ENCODE measurements at places on chromosomes 5 and 9.

GRCh38 chr9:124699575-124699974 lies 71.5 kb downstream of the NR6A1 start:
- DNase-seq: no peak

DNA sequence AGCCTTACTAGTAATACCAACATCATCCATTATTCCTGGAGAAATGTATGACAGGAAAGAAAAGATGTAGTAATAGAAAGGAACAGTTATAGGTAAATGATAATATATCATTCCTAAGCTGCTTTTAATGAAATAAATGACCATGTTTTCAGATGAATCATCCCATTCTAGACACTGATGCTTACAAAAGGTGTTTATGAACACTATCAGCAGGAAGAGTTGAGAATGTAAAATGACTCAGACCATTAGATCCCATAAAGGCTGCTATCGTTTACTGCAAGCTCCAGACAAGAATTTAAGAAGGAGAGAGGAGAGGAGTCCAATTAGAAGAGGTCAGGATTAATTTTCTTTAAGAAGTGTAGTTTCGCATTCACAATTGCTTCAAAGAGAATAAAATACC lies 1033.5 kb downstream of the EFNA5 start:
- no peak for DNase-seq

- DNase-seq: no peak
Measured at GRCh38 chr5:141805874-141806595, 72.2 kb downstream of the PCDH1 start.

DNA sequence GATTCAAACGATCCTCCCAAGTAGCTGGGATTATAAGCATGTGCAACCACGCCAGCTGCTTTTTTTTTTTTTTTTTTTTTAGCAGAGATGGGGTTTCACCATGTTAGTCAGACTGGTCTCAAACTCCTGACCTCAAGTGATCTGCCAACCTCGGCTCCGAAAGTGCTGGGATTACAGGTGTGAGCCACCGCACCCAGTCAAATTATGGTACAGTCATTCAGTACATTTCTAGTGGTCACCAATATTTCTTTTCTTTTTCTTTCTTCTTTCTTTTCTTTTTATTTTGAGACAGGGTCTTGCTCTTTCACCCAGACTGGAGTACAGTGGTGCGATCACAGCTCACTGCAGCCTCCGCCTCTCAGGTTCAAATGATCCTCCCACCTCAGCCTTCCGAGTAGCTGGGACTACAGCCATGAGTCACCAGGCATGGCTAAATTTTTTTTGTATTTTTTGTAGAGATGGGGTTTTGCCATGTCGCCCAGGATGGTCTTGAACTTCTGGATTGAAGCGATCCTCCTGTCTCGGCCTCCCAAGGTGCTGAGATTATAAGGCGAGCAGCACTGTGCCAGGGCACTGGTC lies 25.4 kb upstream of the DCP2 start:
- DNase-seq: no peak

- no peak for DNase-seq
Measured at GRCh38 chr5:141363952-141364660, at the start of gene PCDHGA5. Gene PCDHGA5 (plus strand): TSS chr5:141364162. CDS start chr5:141364331, 169 bp downstream.

DNA sequence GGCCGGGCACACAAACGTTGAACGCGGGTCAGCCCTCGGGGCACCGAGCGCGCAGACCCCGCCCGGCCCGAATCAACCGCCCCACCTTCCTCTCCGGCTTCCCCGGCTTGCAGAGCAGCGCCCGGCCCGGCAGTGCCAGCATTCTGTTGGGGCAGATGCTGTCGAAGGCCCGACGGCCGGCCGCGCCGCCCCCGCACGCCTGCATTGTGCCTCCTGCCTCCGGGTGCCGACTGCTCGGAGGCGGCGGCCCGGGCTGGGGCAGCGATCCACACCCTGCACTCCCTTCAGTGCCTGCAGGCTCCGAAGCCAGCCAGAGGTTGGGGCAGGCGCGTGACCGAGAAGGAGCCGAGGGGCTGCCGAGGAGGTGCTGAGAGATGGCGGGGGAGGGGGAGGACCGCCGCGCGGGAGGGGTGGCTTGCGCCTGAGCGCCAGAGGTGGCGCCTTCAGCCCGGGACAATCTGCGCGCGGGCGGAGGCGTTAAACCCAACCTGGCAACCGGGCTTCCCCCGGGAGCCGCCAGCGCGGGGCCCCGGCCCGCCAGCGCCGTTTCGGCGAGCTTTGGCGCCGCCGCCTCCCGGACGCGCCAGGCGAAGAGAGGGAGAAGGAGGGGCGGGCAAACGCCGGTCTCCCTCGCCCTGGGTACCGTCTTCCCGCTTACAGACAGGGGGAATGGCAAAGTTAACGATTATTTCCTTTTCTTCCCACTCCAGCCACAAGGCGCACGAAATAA lies at the start of gene MCIDAS:
Gene MCIDAS, minus strand, starts transcription at position 382 of the 730 bp plus-strand sequence. Its CDS starts 177 bp downstream, at position 205.
- no peak for DNase-seq

- DNase-seq: no peak
Measured at GRCh38 chr9:135372036-135372435, 107.5 kb upstream of the PPP1R26 start.

DNA sequence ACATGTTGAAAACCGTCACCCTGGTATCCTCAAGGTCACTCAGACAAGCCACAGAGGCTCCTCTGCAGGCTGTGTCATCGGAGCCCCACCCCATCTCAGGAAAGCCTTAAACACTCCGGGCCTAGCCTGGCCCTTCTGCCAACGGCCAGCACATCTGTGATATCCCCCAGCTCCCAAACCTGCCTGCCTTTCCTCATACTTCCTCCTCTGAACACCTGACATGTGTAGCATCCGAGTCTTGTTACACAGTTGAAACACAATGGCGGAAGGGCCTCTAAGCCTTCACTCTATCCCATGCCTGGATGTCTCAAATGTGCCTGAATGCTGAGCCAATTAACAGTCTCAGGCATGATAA lies 32.9 kb upstream of the TGFBR1 start:
- no peak for DNase-seq

DNA sequence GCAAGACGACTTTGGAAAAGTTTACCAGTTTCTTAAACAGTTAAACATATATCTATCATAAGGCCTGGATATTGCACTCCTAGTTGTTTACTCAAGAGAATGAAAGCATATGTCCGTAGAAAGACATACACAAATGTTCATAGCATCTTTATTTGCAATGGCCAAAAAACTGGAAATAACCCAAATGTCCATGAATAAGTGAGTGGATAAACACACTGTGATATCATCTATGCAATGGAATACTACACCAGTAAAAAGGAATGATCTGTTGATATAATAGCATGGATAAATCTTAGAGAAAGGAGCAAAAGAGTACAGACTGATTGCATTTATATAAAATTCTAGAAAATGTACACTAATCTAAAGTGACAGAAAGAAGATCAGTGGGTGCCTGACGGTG lies 28.0 kb upstream of the VCAN start:
- no peak for DNase-seq

GRCh38 chr9:112654282-112654681 lies 63.6 kb downstream of the INIP start:
- DNase-seq: no peak

GRCh38 chr9:124098141-124098905 lies 86.8 kb downstream of the LHX2 start:
- no peak for DNase-seq

- DNase-seq: no peak
Measured at GRCh38 chr5:124941051-124942049, 194.9 kb upstream of the ZNF608 start.

GRCh38 chr5:5573798-5574380 lies 151.4 kb downstream of the ICE1 start:
- no peak for DNase-seq

DNA sequence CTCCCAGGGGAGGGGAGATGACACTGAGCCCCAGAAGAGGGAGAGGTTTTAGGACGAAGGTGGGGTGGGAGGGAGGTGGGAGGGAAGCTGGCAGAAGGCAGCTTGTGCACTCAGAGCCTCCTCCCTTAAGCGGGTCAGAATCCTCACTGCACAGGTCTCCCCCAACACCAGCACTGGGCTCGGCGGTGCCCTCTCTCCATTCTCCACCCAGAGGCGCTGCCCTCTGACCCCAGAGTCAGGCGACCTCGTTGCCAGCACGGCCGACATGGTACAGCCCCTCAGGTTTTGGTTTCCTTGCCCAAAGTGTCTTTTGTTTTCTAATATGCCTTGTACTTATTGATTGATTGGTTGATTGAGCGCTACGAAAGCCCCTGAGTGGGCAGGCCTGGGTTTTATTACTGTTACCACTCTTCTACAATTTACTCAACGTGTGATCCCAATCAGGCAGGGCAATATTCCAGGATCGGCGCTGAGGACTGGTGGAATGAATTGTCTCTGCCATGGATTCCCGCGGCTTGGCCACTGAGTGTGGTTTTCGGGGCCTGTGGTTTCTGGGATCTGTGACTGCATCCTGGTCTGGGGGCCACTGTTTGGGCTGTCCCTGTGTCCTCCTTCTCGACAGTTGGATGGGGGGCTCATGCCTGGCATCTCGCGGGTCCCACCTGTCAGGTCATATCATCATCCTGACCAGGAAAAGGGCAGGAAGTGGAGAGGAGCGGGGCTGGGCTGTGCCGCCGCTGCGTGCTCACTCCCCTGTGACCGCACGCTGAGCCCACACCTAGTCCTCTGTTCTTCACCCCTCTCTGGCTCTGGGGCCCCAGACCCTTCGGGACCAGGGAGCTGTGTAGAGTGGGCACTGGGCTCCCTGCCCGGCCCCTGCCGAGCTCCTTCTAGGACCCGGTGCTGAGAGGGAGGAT lies 9.6 kb upstream of the FCN2 start:
- DNase-seq: no peak

GRCh38 chr9:107345327-107345726 lies 62.2 kb downstream of the RAD23B start:
- DNase-seq: no peak

DNA sequence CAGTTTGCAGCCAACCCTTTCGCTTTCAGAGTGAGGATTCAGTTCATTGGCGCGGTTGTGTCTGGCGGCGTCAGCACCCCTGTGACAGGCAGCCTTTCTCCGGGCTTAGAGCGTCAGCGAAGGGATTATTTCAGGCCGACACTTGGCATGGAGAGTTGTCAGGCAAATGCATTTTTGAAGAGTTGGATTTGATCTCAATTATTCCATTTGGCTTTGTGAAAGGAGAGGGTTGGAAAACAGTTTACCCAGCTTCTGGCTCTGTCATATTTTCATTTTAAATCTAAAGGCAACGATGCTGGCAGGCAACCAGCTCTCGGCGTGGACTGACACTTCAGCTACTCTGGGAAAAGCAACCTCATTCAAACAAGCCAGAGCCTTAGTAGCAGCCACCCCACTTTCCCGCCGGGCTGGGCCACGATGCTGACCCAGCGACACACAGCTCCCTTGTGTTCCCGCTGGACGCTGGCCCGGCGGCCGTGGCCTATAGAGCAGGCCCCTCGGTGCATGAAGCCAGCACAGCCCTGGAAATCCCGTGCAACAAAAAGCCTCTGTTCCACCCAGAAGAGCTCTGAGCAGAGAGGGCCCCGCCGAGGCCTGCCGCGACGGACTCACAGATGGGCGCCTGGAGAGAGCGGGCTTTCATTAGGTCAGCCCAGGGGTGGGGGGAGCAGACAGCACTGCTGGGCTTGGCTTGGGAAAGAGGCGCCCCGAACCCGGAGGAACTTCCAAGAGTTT lies 28.9 kb upstream of the LPCAT1 start:
- DNase-seq: no peak

DNA sequence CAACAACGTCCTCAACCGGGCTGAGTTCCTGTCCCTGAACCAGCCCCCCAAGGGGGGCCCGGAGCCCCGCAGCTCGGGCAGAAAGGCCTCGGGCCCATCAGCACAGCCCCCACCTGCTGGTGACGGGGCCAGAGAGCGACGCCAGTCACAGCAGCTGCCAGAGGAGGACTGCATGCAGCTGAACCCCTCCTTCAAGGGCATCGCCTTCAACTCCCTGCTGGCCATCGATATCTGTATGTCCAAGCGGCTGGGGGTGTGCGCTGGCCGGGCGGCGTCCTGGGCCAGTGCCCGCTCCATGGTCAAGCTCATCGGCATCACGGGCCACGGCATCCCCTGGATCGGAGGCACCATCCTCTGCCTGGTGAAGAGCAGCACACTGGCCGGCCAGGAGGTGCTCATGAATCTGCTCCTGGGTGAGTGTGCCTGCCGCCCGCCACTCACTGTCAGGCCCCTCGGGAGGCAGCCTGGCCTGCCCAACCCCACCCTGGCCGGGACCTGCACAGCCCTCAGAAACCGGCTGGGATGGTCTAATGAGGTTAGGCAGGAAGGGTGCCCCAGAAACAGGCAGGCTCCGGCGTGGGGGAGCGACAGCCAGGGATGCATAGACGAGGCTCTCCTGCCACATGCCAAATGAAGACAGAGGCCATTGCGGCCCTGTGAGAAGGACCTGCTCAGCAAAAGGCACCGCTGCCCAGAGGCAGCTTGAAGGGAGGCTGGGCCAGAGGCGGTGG lies 678 bp downstream of the PLPP7 start:
- DNase-seq: no peak

DNA sequence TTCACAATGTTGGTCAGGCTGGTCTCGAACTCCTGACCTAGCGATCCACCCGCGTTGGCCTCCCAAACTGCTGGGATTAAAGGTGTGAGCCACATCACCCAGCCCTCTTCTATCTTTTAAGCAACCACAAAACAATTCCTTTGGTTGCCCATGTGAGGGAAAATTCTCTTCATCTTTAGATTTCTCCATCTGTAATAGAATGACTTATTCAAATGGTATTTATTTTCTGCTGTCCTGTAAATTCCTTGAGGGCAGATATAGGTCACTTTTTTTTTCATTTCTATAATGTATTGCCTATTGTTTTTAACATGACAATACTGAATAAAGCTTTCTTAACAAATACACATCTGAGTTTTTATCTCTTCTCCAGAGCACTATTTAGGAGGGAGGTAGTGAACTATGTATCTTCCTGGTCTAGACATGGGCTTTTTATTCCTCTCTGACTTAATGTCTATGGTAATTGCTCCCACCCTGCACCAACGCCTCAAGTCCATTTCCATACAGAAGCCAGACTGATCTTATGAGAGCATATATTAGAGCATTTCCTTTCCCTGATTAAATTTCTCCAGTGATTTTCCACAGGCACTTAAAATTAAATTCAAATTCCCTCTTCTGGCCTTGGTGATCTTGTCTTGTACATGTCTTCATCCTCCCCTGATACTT lies 595.6 kb downstream of the CAAP1 start:
- no peak for DNase-seq

- no peak for DNase-seq
Measured at GRCh38 chr5:126647071-126647470, 46.3 kb downstream of the PHAX start.

DNA sequence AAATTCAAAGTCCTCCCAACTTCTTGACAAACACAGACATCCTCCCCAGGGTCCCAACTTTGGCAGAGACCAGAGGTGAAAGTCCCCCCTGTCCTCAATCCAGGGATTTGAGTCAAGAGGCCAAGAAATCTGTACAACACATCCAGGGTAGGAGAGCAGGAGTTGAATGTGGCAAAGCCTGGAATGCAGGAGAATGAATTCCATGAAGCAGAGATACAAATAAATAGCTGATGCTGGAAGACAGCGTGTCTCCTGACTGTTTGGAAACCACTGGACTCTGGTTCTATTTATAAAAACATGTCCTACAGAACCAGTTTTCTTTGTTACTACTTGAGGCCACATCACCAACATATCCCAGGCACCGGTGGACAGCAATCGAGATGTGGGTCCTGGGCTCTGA lies 43.7 kb upstream of the SLIT3 start:
- DNase-seq: no peak
